Uterine smooth muscle cell (primary cell): ENCODE measurements at places on chromosomes 4 and X. TPM values are rescaled to one million over a fixed set of nuclear protein-coding genes. Genes with fewer than 3 reads are reported as not detected.

CTAG1B gene
- not detected in 2 replicates for total RNA-seq

SCRG1 gene
- total RNA-seq = 0.33 and 1.1 TPM in 2 replicates

AFM gene
- total RNA-seq = not detected in 2 replicates

IL2 gene
- total RNA-seq = not detected in 2 replicates

SEC24B gene
- 12.4 and 12.5 TPM in 2 replicates for total RNA-seq

PSAPL1 gene
- not detected in 2 replicates for total RNA-seq

MAGEA2B gene
- total RNA-seq = not detected in 2 replicates

HEPH gene
- total RNA-seq = 19.0 and 40.9 TPM in 2 replicates

VEGFC gene
- 45.3 and 48.4 TPM in 2 replicates for total RNA-seq

CT47B1 gene
- not detected in 2 replicates for total RNA-seq

KLHL13 gene
- total RNA-seq = 6.0 and 8.5 TPM in 2 replicates

OTC gene
- total RNA-seq = not detected in 2 replicates

MAML3 gene
- total RNA-seq = 2.0 and 2.1 TPM in 2 replicates

TLR10 gene
- total RNA-seq = not detected in 2 replicates

S100G gene
- total RNA-seq = not detected in 2 replicates

QRFPR gene
- not detected in 2 replicates for total RNA-seq

AFF1 gene
- total RNA-seq = 15.1 and 16.7 TPM in 2 replicates

TLR2 gene
- total RNA-seq = 0.44 and 0.62 TPM in 2 replicates

GLRA3 gene
- under 0.01 TPM in 1 of 2 replicates, not detected in the other for total RNA-seq

RHOH gene
- 0.89 TPM in 1 of 2 replicates, not detected in the other for total RNA-seq

DGAT2L6 gene
- not detected in 2 replicates for total RNA-seq

GSX2 gene
- total RNA-seq = 0.12 TPM in 1 of 2 replicates, not detected in the other

PAGE5 gene
- not detected in 2 replicates for total RNA-seq

RAB33A gene
- total RNA-seq = 4.3 and 9.4 TPM in 2 replicates

PRKG2 gene
- 1.1 and 2.4 TPM in 2 replicates for total RNA-seq

CT55 gene
- total RNA-seq = 0.25 TPM in 1 of 2 replicates, not detected in the other

SATL1 gene
- total RNA-seq = under 0.01 TPM in 1 of 2 replicates, not detected in the other
